ENCODE measurements at places on chromosomes 16 and 17.

DNA sequence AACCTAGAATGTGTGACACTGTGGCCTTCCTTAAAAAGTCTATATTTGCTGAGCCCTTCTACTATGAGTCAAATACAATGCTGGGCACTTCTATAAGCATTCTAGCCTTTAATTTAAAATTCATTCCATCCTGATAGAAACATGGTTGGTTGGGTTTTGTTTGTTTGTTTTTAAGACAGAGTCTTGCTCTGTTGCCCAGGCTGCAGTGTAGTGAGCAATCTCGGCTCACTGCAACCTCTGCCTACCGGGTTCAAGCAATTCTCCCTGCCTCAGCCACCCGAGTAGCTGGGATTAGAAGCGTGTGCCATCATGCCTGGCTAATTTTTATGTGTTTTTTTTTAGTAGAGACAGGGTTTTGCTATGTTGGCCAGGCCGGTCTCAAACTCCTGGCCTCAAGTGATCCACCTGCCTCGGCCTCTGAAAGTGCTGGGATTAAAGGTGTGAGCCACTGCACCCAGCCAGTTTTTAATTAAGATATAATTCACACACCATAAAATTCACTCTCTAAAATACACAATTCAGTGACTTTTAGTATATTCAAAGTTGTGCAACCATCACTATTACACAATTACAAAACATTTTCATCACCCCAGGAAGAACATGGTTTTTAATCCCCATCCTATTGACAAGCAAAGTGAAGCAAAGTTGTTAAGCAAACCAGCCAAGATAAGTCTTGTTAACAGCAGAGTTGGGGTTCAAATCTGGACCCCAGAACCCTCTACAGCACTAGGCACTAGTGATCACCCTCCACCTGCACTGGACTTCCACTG is 42.8 kb downstream of the CMTM4 start:
- DNase-seq = no peak

GRCh38 chr17:77546772-77547241 is 406.0 kb downstream of the SEC14L1 start:
- peak; percentile 86 for DNase-seq

DNA sequence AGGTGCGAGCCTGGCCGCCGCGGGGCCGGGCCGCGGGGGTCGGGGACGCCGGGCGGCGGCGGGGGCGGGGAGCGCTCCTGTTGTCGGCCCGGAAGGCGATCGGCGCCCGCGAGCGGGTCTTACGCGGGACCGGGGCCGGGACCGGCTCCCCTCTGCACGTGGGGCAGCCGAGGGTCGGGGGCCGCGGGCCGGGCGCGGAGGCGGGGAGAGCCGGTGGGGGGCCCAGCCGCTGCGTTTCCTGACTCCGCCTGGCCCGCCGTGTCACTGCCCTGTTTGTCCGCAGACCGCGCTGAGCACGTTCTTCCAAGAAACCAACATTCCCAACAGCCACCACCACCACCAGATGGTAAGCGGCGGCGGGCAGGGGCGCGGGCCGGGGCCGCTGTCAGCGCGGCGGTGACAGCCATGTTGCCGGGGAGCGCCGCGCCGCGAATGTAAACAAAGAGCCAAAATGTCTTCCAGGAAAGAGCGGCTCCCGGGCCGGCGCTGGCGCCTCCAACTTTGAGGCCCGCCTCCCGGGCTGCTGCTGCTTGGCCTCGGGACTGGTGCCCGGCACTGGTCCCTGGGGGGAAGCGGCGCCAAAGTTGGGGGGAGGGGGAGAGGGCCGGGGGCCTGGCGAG is 586 bp downstream of the UBALD2 start:
- peak; percentile 47 for DNase-seq

DNA sequence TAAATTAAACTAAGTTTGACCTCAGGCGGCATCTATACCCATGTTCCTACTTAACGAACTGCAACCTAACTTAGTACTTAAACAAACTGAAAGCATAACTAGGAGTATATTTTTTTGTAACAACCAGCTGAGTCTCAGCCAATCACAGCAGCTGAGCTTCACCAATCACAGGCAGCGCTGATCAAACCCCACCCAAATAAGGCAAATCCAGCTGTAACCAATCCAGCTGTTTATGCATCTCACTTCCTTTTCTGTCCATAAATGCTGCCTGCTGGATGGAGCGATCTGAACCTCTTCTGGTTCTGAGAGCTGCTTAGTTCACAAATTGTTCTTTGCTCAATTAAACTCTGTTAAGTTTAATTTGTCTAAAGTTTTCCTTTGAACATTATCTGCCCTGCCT is 131.3 kb downstream of the PMP22 start:
- DNase-seq = no peak

GRCh38 chr16:24010440-24011089 is 174.8 kb downstream of the PRKCB start:
- peak; percentile 73 for DNase-seq

- peak; percentile 76 for DNase-seq
Measured at GRCh38 chr16:11201498-11202259, 54.3 kb downstream of the SOCS1 start.

DNA sequence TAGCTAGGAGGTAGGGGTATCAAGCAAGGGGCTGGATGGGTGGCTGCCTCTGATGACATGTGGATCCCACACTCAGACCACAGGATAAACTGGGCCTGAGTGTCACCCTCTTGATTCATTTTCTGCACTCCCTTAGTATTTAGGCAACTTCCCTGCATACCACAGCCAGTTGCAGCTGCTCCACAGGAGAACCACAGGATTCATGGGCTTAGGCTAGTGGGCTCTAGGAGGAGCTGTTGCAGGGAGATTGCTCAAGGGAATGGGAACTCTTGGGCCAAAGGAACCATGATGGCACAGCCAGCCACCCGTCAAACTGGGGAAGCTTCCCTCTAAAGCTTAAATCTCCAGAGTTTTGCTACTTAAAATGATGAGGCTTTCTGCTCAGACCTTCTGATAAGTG is 269.7 kb upstream of the ASIC2 start:
- no peak for DNase-seq

- DNase-seq = peak; percentile 42
Measured at GRCh38 chr17:33521784-33522183, 228.7 kb upstream of the ASIC2 start.

- DNase-seq = peak; percentile 47
Measured at GRCh38 chr17:65455972-65456343, 105.5 kb downstream of the AXIN2 start.

DNA sequence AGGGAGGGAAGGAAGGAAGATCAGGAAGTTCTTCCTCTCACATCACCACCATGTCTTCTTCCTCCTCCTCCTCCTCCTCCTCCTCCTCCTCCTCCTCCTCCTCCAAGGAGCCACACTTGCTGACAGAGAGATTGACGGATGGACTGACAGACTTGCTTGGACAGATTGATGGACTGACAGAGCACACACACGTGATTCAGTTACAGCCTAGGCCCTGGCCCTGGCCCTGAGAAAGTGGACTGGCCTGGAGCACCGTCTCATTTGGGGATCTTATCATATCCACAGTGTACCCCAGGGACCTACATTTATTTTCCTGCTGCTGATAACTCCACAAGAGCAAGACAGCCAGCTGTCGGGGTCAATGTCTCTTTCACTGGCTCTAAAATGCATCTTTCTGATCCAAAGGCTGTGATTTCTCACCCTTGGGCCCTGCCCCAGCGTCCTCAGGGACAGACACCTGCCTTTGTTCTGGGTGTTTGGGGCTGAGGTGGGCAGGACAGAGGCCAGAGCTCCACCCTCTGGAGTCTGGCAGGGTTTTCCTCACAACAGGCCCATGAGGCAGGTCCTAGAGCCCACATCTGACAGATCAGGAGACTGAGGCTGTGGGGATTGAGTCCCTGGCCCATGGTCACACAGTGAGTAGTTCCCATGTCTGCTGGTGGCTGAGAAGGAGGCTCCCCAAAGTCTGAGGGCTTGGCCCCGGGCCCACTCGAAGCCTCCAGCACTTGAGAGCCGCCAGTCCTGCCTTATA is 2.3 kb upstream of the P2RX1 start:
- DNase-seq = no peak

- peak; percentile 49 for DNase-seq
Measured at GRCh38 chr17:63842173-63842539, 329 bp downstream of the SMARCD2 start.

GRCh38 chr16:86240716-86241363 is 269.5 kb upstream of the FOXF1 start:
- no peak for DNase-seq

DNA sequence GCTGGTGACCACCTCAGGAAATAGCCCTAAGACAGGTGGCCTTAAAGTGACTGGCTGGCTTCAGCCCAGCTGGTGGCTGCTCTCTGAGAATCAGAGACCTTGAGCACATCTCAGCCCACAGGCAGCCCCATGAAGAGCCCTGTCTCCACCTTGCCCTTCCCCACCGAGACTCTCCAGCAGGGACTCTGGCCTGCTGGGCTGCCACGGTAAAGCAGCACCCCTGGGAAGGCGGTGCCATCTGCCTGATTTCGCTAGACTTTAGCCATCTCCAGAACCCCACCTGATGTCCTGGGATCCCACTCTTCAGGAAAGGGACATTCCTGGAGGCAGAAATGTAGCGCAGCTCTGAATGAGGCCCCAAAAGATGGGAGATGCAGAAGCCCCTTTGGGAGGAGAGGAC is 45.2 kb upstream of the LGALS9 start:
- DNase-seq = no peak

- no peak for DNase-seq
Measured at GRCh38 chr16:75485230-75486013, 9.8 kb downstream of the CHST6 start.

DNA sequence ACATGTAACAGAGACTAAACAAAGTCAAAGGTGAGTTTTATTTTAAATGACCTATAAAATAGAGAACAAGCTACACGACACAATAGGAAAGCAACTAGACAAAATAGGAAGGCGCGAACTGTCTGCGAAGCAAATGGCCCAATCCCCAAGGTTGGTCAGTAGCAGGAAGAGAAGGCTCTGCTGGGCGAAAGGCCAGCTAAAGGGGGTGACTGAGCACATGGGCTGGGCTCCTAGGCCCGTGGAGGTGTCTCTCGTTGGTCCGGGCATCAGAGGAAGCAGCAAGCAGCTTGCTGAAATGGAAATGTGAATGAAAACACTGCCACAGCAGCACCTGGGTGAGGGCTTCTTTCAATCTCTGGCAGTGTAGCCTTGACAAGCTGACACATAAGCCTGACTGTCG is 129.4 kb downstream of the ZNF778 start:
- no peak for DNase-seq

- no peak for DNase-seq
Measured at GRCh38 chr16:77133706-77134105, 57.3 kb upstream of the MON1B start.

- no peak for DNase-seq
Measured at GRCh38 chr16:75570396-75571065, 4.4 kb downstream of the GABARAPL2 start.

GRCh38 chr17:8421571-8421970 is 14.1 kb upstream of the NDEL1 start:
- no peak for DNase-seq

DNA sequence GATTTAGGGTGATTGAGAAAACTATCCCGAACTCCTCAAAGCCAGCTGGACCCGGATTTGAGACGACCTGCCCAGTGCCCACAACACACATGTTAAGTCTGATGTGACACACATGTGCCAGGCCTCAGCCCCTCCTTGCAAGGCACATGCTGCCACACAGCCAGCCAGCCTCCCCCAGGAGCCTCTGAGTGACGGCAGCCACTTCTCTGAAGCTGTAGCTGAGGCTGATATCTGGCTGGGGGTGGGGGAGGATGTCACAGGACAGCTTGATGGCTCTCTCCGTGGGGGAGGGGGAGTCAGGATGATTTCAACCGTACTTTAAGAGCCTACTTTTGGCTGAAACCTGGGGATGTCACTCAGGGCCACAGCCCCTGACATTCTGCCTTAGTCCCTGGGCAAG is 40.9 kb downstream of the SRCIN1 start:
- DNase-seq = no peak

DNA sequence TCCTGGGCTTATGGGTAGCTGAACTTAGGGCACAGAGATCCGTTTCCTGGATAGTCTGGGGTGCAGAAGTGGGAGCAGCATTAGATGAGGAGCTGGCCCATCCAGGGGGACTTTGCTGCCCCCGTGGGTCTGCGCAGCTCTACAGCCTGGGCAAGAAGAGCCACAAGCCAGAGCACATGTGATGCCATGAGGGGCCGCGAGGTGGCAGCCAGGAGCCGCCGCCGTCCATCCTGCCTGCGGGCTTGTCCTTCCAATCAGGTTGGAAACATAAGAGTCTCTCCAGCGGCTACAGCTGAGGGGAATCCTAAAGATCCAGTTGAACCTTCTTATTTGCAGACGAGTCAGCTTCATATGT is 21.9 kb downstream of the C1QTNF1 start:
- peak; percentile 92 for DNase-seq

GRCh38 chr16:7103056-7103455 is 229.6 kb upstream of the RBFOX1 start:
- no peak for DNase-seq

DNA sequence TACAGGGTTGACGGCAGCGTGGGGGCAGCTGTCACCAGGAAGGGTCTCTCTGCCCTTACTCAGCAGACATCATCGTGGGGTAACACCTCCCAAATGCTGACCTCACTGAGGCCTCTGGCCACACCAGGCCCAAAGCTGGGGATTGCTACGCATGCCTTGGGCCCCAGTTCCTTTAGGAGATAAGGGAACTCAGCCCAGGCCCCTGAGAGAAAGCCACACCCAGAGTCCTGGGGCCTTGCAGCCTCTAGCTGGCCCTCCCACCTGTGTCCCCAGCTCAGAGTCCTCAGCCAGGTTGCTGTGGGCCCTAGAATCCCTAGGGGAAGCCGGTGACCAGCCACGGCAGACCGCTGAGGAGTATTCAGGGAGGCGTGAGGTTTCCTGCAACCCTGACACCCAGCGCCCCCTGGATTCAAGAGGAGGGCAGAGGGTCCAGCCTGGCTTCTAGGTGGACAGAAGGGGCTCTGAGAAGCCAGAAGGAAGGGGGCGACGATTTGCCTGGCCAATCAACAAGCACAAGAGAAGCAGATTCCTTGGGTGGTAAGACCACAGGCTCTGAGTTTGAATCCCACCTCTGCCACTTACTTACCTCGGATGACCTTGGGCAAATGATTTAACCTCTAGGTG is 10.3 kb upstream of the GINS2 start:
- peak; percentile 32 for DNase-seq

- peak; percentile 54 for DNase-seq
Measured at GRCh38 chr16:58264961-58265479, 29.8 kb downstream of the PRSS54 start.

GRCh38 chr16:82567175-82567574 is 59.6 kb upstream of the CDH13 start:
- no peak for DNase-seq

DNA sequence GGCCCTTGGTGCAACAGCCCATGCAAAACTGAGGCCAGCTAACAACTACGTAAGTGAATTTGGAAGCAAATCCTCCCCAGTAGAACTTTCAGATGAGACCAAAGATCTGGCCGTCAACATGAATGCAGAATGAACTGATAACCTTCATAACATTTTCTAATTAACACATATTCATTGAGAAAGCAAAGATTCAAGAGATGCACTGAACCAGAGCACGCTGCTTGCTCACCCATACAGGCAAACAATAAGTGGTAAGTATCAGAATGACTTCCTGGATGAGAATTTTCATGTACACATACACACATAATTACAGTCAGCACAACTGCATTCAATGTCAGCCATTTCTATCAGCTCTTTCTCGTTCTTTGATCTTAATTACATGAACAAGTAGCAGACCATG is 30.6 kb downstream of the XYLT1 start:
- no peak for DNase-seq

All from ELF-1 (cell line).